ENCODE measurements at places on chromosomes 5 and 9. TPM values are rescaled to one million over a fixed set of nuclear protein-coding genes. Genes with fewer than 3 reads are reported as not detected.

GRCh38 chr5:98602534-98603112, 170.8 kb upstream of the RGMB start:
- DNase-seq, result no peak

IFNK gene
- not detected for total RNA-seq

DNA sequence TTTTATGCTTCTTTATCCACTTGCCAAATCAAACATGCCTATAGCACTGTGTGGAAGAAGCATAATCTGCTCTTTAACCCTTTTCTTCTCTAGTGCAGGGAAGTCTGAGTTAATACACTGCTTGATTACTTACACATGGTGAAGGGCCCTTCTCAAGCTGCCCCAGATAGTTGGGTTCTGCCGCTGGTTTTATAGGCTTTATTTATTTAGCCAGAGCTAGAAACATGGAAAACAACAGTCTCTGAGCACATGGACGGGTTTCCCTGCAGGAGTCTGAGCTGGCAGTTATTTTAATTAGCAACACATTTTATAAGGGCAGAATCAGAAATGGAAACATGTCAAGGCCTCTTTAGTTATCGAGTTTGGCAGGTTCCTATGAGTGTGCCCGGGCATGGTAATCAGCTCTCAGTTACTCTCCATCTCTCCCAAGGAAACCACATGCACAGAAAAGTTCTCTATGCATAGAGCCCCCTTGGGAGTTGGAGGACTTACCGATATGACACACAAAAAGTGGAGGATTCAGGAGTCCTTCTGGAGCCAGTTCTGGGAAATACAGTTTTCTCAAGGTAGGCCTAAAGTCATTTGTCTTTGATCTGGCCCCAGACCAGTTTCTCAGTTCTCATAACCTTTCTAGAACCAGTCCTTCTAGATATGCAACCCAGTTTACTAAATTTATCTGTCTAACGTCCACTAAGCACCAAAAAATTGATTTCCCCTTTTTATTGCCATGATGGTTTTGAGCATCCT, 564.8 kb downstream of the ACTL7B start:
- DNase-seq, result no peak

GRCh38 chr5:95670568-95670967, 12.2 kb downstream of the SPATA9 start:
- no peak for DNase-seq

DNA sequence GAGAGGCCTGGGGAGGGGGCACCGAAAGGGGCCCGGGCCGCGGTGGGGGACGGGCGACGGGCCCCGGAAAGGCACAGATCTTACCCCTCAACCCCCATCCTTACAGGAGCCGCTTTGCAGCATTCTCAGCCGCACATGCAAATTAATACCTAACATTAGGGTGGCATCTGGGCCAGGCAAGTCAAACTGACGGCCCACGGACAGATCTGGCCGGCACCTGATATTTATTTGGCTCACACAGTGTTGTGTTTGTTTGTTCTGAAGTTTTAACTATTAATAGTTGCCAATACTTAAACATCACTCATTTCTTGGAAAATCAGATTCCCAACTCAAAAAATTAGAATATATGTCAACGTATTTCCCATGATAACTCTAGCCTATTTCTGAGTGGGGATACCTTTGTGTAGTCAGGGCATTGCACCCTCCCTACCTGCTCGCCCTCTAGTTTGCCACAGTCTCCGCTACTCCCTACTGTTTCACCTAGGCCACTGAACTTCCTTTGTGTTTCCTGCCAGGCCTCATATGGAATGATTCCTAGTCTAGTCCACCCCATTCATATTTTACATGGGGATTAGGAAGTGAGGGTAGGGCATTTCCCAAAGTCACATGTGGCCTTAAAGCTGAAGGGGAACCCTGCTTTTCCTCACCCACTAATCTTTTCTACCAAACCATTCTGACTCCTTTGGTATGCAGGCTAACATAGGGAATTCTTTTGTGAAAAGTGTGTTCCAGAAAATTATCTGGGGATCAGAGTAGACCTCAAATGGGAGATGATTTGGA, 71.9 kb upstream of the LARP1 start:
- DNase-seq, result no peak

DNA sequence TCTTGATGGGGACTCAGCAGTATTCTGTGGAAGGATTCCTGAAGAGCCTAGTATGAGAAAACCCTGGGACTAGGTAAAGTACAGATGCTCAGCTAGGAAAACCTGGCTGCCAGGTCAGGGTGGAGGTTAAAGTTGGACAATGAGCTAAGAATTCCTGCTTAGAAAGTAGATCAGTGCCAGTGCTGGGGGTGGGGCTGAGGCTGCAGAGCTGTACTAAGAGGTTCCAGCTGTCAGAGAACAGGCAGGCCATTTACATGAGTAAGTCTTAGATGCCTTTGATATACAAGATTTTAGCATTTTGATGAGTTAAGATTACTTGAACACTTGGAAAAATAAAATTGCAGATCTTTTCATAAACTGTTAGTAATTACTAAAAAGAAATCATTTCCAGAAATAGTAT, 332.3 kb upstream of the NUDT12 start:
- no peak for DNase-seq

Data from colonic mucosa (tissue), 4 donors.